ENCODE measurements at places on chromosomes 13 and 19.

GRCh38 chr19:398719-399118 lies 10.2 kb downstream of the C2CD4C start:
- no peak for DNase-seq

DNA sequence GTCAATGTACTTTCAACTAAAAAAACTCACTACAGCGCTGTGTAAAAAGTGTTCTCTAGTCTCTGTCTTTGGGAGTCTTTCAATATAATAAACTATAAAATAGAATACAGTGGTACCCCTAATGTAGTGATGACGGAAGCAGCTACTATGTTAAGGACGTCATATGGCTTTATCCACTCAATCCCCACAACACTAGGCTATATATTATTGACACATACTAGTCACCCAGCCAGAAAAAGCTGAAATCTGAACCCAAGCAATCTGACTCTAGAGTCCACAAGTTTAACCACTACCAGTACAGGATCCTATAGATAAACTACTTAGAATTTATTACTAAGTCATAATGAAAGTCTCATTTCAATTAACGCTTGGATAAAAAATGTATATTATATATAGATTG lies 48.3 kb downstream of the ELF1 start:
- no peak for DNase-seq

- DNase-seq = peak; percentile 24
These were observed 2.2 kb downstream of the CLIP3 start for GRCh38 chr19:36030264-36031148.

DNA sequence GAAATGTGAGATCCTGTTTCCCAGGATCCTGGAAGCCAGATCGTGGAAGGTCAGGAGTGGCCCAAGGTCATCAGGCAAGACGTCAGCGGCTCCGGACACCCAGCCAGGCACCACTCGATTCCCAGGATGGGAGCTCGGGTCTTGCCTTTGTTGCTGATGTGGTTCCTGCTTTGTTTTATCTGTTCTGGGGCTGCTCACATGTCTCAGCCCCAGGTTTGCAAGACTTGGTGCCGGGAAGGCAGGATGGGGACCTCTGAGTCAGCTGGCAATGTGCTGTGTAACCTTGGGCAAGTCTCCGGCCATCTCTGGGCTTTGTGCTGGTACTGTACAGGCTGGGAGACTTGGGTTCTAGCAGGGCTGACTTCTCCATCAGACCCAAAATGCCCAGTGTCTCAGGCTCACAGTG lies 1.4 kb upstream of the FCHO1 start:
- DNase-seq = no peak

GRCh38 chr13:86087244-86087643 lies 288.0 kb upstream of the SLITRK6 start:
- DNase-seq = peak; percentile 0

- DNase-seq = peak; percentile 5
These were observed 2190.3 kb upstream of the PCDH20 start for GRCh38 chr13:63605962-63606361.

GRCh38 chr19:43316591-43317319 lies 36.7 kb upstream of the CD177 start:
- peak; percentile 5 for DNase-seq

GRCh38 chr19:54388802-54389139 lies 24.0 kb upstream of the LAIR1 start:
- no peak for DNase-seq

GRCh38 chr19:38148337-38148736 lies 75.7 kb downstream of the DPF1 start:
- DNase-seq = no peak

DNA sequence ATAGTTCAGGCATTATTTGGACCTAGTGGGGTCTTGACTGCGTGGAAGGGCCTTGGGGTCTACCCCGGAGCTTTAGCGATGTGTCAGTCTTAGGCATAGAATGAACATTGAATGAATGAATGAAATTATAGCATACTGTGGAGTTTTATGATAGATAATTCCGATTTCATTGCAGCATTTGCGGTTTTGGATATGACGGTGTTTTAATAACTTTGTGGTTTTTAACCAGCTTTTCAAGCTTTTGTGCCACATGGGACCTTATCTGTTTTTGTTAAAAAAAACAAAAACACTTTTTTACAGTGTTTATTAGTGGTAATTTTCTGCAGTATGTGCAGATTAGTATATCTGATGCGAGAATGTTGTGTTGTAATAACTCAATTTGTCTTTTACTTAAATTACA lies 696 bp downstream of the NUP58 start:
- DNase-seq = no peak
